ENCODE measurements at places on chromosomes 5 and 9. TPM values are rescaled to one million over a fixed set of nuclear protein-coding genes. Genes with fewer than 3 reads are reported as not detected.

DNA sequence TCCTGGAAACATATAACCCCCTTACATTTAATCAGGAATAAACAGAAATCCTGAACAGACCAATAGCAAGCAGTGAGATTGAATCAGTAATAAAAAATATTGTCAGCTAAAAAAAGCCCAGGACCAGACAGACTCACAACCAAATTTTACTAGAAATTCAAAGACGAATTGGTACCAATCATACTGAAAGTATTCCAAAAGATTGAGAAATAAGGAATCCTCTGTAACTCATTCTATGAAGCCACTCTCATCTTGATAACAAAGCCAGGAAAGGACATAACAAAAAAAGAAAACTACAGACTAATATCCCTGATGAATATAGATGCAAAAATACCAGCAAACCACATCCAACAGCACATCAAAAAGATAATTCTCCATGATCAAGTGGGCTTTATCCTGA lies 714.0 kb downstream of the SEMA5A start:
- DNase-seq, result no peak

DNA sequence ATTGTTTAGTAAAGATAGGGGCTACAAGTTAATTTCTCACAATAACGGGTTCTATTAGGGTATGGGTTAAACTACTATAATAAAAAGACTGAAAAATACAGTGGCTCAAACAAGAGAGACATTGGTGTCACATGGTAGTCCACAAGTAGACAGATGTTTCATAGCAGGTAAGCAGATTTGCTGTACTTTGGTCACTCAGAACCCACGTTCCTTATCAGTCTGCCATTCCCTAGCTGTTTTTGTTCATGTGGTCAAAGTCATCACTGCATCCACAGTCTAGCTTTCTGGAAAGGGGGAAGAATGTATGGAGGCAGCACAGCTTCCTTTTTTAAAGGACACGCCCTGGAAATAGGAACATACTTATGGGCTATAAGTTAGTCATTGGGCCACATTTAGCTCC lies 73.0 kb downstream of the SLC12A2 start:
- DNase-seq, result no peak

DNA sequence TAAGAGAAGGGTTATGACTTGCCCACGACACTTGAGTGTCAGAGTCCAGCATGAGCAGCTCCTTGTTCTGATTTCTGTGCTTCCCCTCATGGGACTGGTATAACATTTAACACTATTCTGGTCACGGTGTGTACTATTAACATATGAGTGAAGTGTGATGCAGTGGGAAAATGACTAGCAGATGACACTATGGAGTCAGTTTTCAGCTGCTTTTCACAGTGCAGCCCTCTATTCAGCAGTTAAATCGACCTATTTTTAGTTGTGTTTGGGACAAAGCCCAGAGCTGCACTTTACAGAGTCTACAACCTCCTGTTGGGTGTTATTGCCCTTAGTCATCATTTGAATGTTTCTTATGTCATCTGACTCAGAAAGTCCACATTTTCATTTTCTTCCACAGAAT lies 59.1 kb downstream of the CHSY3 start:
- no peak for DNase-seq

- DNase-seq, result no peak
Observed at GRCh38 chr5:35664584-35664983, 46.9 kb downstream of the SPEF2 start.

DNA sequence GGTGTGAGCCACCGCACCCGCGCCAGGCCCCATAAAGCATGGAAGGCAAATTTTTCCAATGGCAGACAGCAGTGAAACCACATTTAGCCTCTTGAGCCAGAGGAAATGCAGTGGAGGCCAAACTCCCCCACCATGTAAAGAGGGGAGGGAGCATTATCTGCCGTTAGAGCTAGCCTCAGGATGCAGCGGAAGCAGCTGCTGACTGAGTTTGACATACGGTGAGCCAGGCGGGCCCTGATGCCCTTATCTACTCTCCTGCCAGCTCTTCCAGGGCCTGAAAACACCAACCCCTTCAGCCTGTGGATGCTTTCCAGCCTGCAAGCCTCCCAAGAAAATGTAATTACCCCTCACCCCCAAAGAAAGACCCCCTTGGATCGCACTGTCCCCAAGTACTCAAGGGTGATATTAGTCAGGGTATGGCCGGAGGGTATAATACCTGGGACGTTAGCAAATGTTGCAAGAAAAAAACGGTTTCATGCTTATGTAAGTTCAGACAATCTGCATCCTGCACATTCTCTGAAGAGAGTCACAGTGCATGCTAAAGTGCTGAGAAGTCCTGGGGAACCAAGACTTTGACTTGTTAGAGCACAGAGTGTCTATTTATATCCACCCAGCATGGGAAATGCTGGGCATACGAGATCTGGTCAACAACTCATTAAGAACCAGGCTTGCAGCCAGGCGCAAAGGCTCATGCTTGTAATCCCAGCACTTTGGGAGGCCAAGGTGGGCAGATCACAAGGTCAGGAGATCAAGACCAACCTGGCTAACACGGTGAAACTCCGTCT lies 11.3 kb upstream of the GGTA1 start:
- DNase-seq, result no peak

- no peak for DNase-seq
Observed at GRCh38 chr5:170655476-170655875, 128.0 kb upstream of the GABRP start.

DNA sequence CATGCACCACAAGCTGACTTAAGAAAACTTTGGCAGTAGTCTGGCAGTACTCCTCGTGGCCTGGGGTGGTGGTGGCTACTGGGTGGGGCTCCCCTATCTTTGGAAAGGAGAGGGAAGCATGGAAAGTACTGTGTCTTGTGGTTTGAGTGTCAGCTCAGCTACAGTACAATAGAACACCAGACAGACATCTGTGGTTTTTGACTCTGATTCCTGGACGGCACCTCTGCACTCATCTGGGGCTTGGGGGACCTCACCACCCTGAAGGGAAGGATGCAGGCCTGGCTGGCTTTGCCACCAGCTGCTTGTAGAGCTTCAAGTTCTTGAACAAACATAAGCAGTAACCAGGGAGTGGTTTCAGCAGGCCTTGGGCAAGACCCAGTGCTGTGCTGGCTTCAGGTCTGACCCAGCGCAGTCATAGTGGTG lies 40.6 kb downstream of the TNFSF8 start:
- no peak for DNase-seq

EIF4E1B gene
- not detected for total RNA-seq

DNA sequence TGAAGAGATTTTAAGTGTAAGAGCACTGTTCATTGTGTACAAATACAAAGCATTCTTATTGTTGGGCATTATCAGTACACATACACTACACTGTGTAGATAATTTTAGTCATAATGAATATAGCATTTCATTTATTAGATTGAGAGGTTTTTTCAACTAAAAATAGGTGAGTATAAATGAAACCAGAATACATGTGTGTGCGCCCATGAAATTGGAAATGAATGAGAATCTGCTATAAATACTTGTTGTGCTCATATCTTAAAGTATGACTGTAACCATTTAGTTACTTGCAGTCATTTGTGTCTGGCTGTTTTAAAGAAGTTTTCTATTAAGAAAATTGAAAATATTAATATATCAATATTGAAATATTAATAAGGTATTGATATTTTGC lies 189.0 kb upstream of the MEF2C start:
- no peak for DNase-seq

Measured in lower leg skin (tissue), 4 donors.